Globus pallidus (tissue), 1 donor: ENCODE measurements at places on chromosomes 6 and 20.

DNA sequence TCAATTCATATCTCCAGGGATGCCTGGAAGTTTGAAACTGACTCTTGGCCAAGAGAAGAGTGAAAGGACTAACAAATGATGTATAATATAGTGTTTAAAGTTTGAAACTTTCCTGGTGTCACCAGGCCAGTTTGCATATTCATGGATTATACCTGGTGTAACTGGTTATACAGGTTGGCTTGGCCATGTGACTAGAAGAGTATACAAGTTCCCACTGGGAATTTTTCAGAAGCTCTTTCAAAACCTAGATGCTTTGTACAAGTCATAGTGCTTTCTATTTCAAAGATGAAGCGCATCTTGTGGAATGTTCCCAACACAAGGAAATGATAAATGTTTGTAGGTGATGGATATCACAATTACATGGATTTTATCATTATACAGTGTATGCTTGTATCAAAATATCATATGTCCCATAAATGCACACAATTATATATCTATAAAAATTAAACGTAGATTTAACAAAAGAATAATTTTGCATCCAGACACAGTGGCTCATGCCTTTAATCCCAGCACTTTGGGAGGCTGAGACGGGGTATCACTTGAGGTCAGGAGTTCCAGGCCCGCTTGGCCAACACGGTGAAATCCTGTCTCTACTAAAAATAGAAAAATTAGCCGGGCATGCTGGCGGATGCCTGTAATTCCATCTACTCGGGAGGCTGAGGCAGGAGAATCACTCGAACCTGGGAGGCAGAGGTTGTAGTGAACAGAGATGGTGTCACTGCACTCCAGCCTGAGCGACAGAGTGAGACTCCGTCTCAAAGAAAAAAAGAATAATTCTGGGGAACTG is 1420.2 kb downstream of the GRIK2 start:
- DNase-seq = no peak

GRCh38 chr6:30543821-30544220 is 12.5 kb downstream of the GNL1 start:
- DNase-seq = no peak

DNA sequence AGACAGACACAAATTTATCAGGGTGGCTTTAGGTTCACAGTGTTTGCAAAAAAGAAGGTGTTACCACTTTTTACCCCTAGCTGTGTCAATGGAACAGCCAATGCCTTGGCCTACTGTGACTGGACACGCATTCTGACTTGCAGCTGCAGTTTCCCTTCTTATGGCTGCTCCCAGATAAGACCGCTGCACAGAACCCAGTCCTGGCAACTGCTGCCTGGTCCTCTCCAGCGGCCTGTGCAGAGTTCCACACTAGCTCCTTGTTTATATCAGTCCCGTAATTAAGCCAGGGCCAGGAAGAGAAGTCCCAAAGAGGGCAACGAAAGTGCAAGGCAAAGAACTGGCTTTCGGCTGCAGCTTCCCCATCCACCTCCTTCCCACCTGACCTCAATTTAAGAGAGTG is 283.0 kb downstream of the FOXC1 start:
- no peak for DNase-seq

- DNase-seq = no peak
Measured at GRCh38 chr6:159875194-159875593, 15.6 kb upstream of the MAS1 start.
